ENCODE measurements at places on chromosomes 5 and 9.

- DNase-seq, result no peak
These were observed 55.9 kb upstream of the MTAP start for GRCh38 chr9:21746550-21746949.

DNA sequence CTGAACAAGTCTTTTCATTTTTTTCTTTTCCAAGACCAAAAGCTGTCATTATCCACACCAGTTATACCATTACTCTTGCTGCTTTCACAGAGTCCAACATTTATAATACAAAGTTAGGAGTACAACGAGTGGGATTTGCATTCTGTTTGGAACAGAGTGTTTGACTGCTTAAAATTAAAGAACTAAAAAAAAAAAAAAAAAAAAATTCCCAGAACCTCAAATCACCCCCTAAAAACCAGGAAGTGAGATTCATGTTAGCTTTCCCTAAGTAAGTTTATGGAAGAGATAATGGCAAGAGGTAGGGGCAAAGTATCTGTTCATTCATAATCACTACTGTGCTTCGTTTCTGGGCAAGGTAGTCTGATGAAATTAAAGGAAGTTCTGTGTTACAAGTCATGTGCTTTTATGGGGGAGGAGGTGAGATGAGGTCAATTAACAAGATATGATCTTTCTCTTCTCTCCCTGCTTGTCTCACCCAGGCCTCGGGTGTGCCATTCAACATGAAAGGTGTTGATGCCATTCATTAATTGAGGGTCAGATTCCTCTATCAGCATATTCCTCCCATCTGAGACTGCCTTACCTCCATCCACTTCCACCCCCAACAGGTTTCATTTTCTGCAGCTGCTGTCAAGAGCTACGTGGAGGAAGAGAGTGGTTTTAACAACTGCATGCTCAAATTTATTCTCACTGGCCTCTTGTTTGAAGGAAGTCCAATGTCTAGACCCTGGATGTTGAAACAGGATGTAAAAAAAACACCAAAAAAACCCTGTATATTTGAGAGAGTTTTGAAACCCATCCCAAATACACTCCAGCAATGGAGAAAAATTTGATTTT lies 58.1 kb downstream of the MARCHF3 start:
- no peak for DNase-seq

- peak; percentile 32 for DNase-seq
These were observed 6.3 kb downstream of the MRPL36 start for GRCh38 chr5:1793301-1793740.

- peak; percentile 67 for DNase-seq
These were observed 16.5 kb downstream of the GRXCR2 start for GRCh38 chr5:145856285-145856818.

- peak; percentile 66 for DNase-seq
These were observed 227.8 kb upstream of the CDH9 start for GRCh38 chr5:27266184-27266583.

DNA sequence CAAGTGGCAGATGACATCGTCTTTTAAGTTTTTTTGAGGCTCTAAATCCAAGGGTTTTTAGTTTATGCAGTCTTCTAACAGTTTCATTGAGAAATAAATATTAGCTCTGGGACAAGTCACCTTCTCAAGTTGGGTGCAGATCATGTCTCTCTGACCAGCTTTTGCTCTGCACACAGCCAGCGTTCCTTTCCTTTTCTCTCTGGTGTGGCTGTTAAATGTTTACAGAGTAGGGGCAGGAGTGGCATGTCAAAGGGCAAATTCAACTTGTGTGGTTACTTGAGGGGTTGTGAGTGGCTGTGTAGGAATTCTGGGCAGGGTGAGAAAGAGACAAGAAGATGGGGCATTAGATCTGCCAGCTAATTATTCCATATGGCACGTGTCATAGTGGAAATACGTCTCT lies 187.5 kb upstream of the HMHB1 start:
- DNase-seq, result no peak
